Activated T-cell treated with anti-CD3 and anti-CD28 coated beads, Interleukin-2, amount 50 U/mL, for 4 hours (primary cell): ENCODE measurements at places on chromosomes 2 and 18. TPM values are rescaled to one million over a fixed set of nuclear protein-coding genes. Genes with fewer than 3 reads are reported as not detected.

DNA sequence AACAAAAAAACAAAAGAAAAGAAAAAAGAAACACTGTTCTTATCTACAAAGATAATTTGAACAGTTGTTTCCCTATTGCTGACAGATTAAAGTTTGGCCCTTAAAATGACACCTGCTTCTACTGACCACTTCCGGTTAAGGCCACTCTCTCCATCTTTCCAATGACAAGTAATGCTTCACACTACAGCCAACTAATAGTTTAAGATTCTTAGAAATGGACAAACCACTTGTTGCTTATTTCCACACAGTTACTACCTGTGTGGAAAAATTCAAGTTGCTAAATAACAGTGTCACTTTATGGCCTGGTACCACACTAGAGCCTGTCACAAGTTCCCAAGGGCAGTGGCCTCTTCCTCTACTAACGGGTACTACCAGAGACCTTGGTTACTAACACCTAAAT, 2.4 kb downstream of the TMEM185B start:
- DNase-seq, result no peak

- DNase-seq, result no peak
These were observed 65.1 kb downstream of the CUL3 start for GRCh38 chr2:224520064-224520463.

EVA1A gene
- not detected for total RNA-seq

- DNase-seq, result no peak
These were observed 39.7 kb downstream of the DYNC1I2 start for GRCh38 chr2:171726847-171727450.

AGAP1 gene
- 1.9 TPM for total RNA-seq

GRCh38 chr2:65300134-65300760, 72.6 kb downstream of the ACTR2 start:
- DNase-seq, result no peak

SCYGR4 gene
- total RNA-seq, result not detected

DNA sequence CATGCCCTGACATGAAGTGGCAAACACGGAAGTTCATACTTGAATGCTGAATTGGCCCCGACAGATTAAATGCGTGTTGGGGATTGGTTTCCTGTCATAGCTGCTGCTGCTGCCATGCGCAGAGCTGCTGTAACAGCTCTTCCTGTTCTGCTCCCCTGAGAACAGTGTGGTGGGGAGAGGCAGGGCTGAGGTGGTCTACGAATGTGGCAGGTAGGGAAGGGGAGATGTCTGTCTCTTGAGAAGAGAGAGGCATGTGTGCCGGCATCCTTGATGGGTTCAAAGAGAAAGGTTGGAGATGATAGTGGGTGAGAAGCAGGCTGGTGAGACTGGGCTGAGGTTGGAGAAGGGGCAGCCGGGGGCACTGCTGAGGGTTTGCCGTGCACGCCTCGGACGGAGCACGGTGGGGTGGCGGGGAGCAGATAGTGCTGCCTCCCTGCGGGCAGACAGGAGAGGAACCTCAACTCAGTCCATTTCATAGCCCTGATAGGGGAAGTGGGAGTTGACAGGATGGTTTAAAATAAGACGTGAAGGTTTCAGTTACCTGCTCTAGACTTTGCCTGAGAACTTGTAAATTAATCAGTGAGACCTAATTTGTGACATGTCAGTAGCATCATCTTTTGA, 46.1 kb downstream of the TMEM185B start:
- DNase-seq, result peak; percentile 72

LYG1 gene
- 0.68 TPM for total RNA-seq

ERBB4 gene
- total RNA-seq, result not detected

GRCh38 chr2:46097714-46098480, 199.3 kb upstream of the EPAS1 start:
- DNase-seq, result no peak

- no peak for DNase-seq
These were observed 290.5 kb upstream of the HS6ST1 start for GRCh38 chr2:128608921-128609880.

DNA sequence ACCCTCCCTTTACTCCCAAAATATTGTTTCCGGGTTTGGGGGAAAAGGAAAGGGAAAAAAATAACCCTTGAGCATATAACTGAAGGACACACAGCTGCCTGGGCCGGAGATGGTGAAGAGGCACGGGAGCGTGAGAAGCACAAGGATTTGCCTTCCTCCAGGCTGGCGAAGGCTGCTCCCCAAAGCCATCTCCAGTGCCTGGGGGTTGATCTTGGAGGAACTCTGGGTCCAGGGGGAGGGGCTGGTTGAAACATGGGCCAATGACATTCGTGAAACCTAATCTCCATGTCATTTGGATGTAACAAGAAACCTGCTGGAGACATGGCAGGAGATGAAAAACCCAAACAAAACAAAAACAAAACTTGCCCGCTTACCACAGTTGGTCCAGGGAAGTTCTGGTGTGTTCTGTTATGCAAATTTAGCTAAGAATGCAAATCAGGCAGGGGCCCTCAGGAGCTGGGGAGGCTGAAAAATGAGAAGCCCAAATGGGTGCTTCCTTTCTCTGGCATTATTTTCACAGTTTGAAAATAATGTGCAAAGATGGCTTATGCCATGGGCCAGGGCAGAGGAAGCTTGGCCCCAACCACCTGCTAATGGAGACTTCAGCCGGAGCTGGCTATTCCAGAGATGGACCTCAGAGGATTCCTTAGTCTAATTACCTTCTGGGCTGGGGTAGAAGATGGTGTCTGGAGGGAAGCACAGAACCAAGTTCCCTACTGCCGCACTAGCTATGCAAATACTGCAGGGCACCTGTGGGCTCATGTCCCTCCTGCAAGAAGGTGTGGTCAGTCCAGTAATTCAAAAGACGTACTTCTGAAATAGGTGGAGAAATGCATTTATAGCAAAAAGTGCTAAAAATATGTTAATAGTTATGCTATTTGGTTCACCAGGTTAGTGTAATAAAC, 180.9 kb downstream of the BCL2 start:
- no peak for DNase-seq

DNA sequence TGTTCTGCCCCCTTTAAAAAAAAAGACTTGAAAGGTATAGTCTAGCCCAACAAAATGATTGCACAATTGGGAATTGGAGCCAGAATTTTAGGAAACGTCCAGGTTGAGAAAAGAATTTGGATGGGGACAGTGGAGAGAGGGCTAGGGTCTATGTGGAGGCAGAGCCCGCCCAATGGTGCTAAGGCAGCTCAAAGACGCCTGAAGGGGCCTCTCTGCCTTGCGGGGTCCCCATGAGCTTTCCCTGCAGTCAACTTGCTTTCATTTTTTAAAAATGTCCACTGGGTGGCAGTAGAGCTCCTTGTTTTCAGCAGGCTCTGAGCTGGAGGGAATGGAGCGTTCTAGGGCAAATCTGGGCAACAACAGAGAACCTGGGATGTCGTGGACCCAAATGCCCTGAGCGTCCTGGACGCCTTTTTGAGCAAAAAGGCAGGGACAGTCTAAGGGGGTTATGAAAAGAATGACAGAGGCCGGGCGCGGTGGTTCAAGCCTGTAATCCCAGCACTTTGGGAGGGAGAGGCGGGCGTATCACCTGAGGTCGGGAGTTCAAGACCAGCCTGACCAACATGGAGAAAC, 40.2 kb upstream of the ITM2C start:
- DNase-seq, result peak; percentile 26

DNA sequence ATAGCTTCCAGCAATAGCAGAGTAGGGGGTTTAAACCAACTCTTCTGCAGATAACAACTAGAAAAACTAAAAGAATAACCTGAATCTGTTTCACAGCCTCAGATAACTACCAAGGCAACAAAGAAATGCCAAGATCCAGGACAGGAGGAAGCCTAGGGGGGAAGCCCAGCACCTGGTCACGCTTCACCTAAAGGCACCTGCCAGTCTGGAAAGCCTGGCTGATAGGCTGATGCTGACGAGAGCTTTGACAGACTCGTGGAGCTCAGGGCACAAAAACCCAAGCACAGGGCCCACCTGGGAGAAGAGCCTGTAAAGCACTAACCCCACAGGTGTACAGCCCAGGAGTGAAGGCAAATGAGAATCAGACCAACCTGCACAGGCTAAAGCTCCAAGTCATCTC, 22.6 kb downstream of the EIPR1 start:
- no peak for DNase-seq

DNA sequence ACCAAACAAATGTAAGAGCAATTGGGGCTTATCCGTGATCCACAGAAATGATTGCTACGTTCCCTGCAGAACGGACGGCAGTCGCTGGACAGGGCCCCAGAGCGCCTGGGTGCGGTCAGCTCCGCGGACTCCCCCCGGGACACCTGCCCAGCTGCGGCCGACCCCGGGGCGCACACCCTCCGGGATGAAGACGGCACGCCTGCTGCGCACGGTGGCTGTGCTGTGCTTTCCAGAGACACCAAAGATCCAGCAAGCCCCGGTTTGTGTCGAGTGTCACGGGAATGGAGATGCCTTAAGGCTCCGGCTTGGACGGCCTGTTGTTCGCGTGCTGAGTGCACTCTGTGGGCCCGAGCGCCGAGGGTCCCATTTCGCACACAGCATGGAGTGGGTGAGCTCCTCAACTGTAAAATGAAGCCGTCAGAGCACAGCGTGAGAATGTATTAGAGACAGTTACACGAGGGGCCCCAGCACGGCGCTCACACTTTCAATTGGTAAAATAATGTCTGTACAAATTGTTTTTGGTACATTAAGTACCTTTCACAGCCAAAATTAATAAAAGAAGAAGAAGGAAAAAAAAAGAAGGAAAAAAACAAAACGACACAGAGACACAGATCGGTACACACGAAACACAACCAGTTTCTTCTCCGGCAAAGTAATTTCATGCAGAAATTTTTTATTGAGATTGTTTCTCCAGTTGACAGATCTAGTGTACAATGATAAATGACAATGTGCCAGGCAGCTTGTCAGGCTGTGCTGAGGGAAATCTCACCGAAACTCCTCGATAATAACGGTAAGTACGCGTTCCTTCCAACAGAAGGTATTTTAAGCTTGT, 615.8 kb upstream of the SALL3 start:
- DNase-seq, result no peak

- DNase-seq, result no peak
These were observed 329.7 kb downstream of the FSIP2 start for GRCh38 chr2:186068139-186068801.

DNA sequence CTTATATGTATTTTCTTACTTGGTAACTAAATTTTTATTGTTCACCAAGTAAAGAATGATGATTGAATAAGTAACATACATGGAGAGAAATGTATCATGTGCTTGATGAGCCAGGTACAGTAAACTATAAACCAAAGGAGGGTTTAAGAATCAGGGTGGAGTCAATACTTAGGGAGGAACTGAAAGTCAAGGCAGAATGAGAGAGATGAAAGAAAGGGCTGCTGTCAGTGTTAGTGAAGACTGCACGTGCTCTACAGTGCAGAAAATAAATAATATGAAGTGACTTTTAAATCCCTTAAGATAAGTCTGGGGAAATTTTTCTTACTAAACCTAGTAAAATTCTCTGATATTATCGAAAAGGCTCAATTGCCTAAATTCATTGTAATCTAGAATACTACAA, 986.0 kb downstream of the DSC3 start:
- DNase-seq, result no peak

ASPRV1 gene
- 0.46 TPM for total RNA-seq

RAB27B gene
- 0.78 TPM for total RNA-seq

- no peak for DNase-seq
These were observed 227.7 kb upstream of the BOD1L2 start for GRCh38 chr18:56919190-56919589.

GRCh38 chr2:118835746-118836410, 11.6 kb downstream of the EN1 start:
- DNase-seq, result no peak

PDCL3 gene
- total RNA-seq, result 42.1 TPM

- no peak for DNase-seq
These were observed 263.1 kb upstream of the CHAC2 start for GRCh38 chr2:53504507-53504906.

DNA sequence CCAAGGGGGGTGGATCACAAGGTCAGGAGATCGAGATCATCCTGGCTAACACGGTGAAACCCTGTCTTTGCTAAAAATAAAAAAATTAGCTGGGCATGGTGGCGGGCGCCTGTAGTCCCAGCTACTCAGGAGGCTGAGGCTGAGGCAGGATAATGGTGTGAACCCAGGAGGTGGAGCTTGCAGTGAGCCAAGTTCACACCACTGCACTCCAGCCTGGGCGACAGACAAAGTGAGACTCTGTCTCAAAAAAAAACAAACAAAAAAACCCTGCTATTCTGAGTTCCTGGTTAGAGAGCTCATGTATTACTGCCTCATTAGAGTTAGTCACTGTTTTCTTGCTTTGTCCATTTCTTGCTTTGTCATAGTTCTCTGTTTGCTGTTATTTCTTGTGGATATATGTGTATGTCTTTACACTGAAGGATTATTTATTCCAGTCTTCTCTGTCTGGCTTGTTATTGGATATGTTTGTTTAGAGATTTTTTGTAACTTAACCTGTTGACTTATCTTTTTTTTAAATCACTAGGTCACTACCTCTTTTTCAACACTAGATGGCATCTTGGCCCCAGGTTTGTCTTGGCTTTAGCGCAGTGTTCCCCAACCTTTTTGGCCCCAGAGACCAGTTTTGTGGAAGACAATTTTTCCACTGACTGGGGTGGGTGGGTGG, 17.0 kb downstream of the TTLL4 start:
- DNase-seq, result no peak

DNA sequence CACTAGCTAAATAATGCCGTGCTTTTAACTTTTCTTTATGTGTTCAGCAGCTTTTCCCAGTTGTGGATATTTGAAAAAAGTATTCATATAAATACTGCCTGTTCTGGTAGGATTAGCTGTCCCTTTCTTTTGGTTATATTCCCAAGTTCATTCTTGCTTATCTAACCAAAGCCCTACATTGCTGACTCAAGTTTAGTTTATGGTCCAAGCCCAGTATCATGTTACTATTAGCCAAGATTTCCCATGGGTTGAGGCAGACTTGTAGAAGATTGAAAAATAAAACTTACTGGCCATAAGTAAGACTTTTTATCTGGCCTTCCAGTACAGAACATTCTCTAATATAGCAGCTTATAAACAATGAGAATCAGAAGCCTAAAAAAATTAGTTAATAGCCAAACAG, 49.7 kb upstream of the NFE2L2 start:
- no peak for DNase-seq

TRIM54 gene
- total RNA-seq, result 0.40 TPM
